NCI-H226 (cell line): ENCODE measurements at places on chromosomes 5 and 9.
A peak's percentile ranks its signal among the peaks of the same experiment; 100 is the strongest.

GRCh38 chr5:170439944-170440269, 50.7 kb upstream of the KCNMB1 start:
- DNase-seq, result no peak

GRCh38 chr9:93136011-93136440, 2.0 kb upstream of the NINJ1 start:
- no peak for DNase-seq

DNA sequence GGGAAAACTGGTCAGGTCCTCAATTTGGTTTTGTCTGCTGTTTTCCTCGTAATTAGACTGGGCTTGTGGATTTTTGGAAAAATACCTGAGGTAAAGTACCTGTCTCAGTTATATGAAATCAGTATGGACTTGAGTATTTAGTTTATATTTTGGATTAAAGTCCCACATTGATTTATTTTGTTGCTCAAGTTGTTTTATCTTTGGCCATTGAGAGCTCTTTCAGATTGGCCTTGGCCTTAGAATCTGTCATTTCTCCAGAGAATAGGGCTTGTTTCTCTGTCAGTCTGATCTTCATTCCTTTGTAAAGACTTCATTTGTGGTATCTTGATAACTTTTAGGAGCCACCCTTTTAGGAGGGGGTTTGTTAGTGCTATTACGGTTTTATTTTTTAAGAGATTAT, 21.2 kb downstream of the UBAP1 start:
- DNase-seq, result no peak

DNA sequence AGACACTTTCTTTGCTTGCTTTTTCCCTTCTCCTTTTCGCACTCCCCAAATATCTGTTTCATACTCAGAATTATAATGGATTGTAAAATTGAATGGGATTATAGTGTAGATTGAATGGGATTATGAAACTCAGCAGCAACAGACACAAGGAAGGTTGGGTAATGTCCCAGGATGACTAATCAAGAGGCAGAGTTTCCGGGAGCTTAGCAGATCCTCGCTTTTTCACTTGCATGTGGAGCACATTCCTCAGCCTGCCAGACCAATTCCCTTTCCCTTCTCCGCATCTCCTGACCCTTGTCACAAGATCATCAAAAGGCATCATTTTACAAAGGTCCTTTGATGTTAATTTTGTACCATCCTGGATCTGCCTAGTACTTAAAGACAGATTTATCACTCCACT, 55.1 kb upstream of the SLC1A1 start:
- DNase-seq, result no peak

GRCh38 chr5:15209053-15209762, 290.8 kb upstream of the FBXL7 start:
- DNase-seq, result peak; percentile 39

DNA sequence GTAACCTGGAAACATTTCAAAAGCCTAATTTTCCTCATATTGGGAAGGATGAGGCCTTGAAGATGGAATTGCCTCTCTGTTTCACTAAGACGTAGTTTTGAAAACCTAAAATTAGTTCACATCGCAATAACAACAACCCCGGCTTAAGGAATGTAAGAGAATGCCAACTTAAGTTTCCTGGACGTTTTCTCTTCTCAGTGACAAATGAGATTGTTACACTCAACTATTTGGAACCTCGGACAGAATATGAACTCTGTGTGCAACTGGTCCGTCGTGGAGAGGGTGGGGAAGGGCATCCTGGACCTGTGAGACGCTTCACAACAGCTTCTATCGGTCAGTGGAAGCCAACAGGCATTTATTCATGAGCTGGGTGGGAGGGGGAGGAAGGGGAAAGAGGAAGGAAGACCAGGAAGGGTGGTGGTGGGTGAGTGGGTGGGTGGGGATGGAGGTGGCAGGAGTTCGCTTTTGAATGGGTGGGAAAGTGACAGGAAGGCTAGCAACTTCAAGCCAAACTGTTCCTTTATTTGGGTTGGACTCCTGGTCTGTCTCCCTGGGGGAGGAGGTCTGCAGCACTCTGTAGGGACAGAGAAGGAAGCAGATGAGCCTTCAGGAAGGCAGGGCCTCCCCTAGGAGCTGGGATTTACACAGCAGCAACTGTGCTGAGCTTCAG, 83.4 kb downstream of the TEK start:
- DNase-seq, result no peak

- DNase-seq, result no peak
Observed at GRCh38 chr5:143412661-143413342, 9.3 kb upstream of the NR3C1 start.

DNA sequence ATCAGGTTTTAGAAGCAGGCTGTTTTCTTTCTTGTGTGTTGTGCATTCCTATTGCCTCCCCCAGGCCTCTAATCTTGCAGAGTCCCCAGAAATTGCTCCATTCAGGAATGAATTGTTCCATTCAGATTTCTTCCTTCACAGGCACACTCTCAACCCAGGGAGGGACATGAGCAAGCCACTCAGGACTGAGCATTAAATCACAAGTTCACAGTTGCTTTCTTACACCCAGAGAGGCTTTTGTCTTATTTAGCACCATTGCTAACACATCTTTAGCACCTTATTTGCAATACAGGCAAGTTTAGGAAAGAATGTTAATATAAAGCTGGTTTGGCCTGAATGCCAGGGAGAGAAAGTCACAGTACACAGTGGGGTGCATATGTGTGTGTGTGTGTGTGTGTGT, 221.4 kb downstream of the RAB3C start:
- no peak for DNase-seq

DNA sequence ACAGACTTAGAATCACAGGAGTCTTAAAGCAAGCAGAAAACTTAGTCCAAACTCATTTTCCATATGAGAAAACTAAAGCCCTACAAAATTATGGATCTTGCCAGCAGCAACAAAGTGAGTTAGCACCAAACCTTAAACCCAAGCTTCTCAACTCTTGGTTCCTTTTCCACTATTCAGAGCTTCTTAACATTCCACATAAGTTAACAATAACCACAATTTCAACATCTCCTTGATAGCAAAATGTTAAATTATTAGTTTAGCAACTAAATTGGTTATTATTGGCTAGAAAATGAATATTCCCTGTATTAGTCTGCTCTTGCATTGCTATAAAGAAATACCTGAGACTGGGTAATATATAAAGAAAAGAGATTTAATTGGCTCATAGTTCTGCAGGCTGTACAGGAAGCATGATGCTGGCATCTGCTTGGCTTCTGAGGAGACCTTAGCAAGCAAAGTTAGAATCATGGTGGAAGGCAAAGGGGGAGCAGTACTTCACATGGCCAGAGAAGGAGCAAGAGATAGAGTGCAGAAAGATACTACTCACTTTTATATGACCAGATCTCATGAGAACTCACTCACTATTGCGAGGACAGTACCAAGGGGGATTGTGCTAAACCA, 26.2 kb upstream of the ARSB start:
- no peak for DNase-seq

DNA sequence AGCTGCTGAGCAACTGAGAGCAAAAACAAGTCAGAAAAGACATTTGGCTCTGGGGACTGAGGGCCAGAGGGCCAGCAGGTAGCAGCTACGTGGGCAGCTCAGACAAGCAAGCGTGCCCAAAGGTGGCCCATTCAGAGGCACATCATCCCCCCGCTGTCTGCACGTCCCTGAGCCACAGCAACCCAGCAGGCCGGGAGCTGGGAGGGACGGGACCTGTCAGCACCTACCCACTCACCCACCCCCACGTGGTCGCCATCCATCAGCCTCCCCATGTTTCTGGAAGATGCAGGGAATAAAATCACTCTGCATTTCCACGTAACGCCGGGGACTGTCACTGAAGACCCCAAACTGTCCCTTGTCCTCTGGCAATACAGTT, 167.8 kb downstream of the COL23A1 start:
- DNase-seq, result no peak

- peak; percentile 95 for DNase-seq
Observed at GRCh38 chr5:127011153-127011552, 19.2 kb downstream of the MARCHF3 start.

DNA sequence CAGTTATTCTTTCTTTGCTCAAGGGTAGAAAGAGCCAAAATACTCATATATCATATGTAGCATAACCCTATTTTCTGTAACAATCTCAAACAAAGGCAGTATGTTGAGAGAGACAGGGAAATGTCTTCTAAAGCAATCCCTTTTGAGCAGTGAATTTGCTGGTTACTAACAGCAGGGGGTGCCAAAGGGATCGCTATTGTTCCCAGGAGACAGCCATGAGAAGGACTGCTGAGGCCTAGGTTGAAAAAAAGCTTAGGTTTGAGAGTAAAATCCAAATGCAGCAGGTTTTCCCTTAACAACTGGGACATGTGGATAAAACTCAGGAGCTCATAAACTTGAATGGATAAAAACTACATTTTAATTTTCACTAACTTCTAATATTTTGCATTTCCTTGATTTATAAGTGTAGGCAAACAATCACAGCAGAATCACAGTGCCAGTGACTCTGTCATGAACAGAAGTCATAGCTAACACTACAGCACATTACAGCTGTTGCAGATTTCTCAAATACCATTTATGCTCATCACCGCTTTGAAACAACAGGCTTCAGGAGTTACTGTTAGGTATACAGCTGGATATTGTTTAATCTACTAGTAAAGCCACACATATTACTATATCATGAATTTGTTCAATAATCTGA, 148.4 kb downstream of the MAPKAP1 start:
- peak; percentile 46 for DNase-seq

GRCh38 chr5:113678924-113679575, 165.6 kb downstream of the YTHDC2 start:
- peak; percentile 22 for DNase-seq

GRCh38 chr5:26582350-26583045, 455.9 kb downstream of the CDH9 start:
- DNase-seq, result no peak

GRCh38 chr5:80037366-80037765, 2.2 kb downstream of the THBS4 start:
- no peak for DNase-seq

GRCh38 chr9:88949425-88949824, 41.8 kb upstream of the S1PR3 start:
- DNase-seq, result no peak

GRCh38 chr9:115925424-115925823, 228.2 kb upstream of the PAPPA start:
- no peak for DNase-seq

DNA sequence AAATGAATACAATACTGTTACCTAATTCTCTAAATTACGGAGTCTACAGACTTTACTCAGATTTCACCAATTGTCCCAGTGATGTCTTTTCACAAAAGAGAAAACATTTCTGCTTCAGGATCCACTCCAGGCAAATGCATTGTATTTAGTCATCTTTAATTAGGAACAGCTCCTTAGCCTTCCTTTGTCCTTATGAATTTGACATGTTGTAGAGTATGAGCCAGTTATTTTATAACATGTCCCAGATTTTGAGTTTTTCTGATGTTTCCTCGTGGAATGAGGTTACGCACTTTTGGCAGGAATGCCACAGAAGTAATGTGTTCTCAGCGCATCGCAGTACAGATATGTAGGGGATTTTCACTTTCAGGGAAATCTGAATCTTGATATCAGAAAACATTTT, 10.5 kb downstream of the HABP4 start:
- DNase-seq, result no peak

DNA sequence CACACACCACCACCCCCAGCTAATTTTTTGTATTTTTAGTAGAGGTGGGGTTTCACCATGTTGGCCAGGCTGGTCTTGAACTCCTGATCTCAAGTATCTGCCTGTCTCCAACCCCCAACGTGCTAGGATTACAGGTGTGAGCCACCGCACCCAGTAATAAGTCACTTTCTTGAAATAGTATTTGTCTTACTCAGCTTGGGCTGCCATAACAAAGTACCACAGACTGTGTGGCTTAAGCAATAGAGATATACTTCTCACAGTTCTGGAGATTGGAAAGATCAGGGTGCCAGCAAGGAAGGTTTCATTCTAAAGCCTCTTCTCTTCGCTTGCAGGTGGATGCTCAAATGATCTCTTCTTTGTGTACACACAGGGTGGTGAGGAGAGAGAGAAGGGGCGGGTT, 99.8 kb downstream of the ARRDC3 start:
- DNase-seq, result no peak

- DNase-seq, result no peak
Observed at GRCh38 chr5:71705421-71705820, 13.7 kb upstream of the CARTPT start.

DNA sequence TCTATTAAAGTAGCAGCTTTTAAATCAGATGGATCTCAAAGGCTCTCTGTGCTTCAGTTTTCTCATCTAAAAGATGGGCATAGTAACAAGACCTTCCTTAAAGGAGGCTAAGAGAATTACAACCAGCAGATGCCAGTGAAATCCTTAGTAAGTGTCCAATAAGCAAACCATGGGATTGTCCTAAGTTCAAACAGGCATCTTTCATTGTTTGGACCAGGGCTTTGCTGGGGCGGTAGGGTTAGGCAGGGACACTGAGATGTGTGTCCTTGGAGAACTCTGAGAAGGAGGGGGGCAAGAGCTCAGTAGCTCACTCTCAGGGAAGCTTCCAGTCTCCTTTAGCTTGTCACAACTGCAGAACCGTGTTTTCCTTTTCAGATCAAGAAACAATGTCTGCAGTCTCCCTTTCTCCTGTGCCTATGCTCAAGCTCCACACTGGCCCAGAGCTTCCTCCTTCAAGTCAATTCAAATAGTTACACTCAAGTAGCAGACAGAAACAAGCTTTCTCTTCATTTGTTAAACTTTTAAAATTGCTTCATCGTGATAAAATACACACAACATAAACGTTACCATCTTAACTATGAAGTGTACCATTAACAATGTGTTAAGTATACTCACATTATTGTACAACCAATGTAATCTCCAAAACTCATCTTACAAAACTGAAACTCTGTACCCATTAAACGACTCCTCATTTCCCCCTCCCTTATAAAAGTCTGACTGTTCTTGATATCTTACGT, 216.2 kb downstream of the PIK3R1 start:
- DNase-seq, result no peak
